ENCODE measurements at places on chromosomes 7 and 10.
A peak's percentile ranks its signal among the peaks of the same experiment; 100 is the strongest.

- DNase-seq, result peak; percentile 54
These were observed 8.1 kb downstream of the TOMM7 start for GRCh38 chr7:22814261-22815208.

GRCh38 chr10:70435241-70436085 is 6.0 kb downstream of the NODAL start:
- DNase-seq, result no peak

DNA sequence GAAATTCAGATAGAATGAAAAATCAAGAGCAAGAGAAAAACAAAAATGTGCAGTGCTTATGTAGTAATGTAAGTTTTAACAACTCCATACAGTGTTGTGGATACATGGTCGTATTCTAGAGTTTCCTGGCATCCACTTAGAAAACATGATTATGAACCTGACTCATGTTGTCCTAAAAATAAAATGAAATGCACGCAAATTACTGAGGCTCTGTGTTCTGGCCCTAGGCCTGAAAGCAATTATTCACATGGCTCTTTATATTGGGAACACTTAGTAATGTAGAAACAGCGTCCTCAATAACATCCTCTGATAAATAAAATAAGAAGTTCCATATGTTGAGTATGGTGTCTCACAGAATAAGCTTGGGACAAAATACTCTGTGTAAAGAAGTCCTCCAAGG is 200.2 kb upstream of the SEMA3E start:
- no peak for DNase-seq

- DNase-seq, result peak; percentile 94
These were observed at the start of gene AASS for GRCh38 chr7:122143751-122144711. Gene AASS (minus strand): TSS chr7:122144249. CDS start chr7:122133726, 10,523 bp downstream.

DNA sequence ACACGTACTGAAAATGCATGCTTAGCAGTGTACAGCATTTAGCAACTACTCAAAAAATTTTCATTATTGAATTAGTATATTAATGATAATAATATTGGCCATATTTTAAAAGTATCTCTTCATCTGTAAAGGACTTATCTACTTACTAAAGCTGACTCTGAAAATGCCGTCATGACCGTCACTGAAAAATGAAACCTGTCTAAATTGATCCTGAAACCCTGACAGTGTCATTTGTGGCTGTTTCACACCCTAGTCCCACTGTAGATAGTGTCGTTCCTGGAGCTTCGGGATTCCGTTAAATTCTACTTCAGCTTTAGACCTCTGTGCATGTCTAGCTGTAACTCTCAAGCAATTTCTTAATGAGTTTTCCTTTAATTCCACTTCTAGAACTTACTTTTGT is 35.8 kb upstream of the EZH2 start:
- no peak for DNase-seq

DNA sequence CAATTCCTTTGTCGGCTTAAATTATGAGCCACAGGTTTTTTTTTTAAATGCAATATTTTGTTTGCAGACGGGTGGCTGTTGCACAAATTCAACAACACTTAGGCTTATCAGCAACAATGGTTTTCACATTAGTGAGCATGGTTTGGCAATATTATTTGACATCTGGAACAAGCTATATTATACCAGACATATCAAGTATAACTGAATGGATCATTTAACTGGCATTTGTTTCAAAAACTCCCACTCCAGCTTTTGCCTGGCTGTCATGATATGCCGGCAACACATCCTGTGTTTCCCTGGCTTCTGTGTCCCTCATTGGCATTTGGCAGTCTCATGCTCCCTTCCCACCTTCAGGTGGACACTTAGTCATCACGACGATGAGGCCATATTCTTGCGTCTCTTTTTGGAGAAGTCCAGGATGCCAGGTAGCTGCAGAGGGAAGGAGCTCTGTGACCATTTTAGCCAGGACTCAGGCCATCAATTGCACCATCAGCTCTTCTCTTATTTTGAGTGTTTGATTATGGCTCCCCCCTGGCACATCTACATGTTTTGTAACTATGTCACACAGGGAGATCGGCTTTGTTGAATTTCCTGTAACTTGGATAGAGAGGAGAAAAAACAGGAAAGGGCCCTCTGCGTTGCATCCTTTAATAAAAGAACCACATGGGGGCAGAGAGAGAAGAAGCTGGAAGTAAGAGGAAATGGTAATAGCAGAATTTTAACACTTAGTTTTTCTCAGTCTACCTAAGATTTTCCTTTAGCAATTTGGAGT is 413.9 kb downstream of the LRMDA start:
- DNase-seq, result no peak

DNA sequence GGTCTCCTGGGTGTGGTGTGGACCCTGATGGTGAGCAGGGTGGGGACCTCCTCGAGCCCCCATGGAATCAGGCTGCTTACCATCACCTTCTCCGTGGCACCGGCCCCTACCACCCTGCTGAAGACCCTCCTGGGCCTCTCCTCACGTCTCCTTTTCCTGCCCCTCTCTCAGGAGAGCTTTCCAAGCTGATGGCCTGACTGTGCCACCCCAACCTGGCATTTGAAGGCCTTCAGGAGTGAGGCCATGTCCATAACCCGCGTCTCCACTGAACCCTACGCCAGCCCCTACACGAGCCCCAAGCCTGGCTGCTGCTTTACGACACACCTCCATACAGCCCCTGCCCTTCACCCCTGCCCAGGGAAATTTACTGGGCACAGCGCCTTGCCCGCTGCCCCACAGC is 55.4 kb downstream of the ZRANB1 start:
- DNase-seq, result no peak

DNA sequence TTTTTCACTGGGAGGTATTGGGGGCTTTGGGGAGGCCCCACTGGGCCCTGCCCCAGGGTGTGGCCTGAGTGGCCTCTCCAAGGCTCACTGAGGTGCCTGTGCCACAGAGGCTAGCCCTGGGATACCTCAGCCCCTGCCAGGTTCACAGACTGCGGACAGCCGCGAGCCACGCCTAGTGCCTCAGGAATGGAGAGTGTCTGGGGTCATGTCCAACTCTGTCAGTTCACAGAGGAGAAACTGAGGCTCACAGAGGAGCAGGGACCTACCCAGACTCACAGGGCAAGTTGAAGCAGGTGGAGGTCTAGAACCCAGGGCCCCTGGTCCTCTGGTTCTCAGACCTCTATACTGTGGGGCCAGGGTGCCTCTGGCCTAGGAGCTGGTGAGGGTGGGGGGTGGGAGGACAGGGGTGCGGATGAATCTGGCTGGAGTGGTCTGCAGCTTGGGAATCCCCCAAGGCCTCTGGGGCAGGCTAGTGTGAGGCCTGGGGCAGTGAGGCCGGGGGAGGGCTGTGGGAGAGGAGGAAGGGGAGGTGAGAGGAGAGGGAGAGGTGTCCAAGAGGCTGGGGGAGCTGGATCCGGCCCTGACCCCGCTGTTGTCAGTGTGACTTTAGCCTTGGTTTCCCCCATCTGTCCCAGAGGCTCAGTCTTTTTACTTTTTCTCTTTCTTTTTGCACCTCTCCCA is 20.0 kb downstream of the NEURL1 start:
- no peak for DNase-seq

DNA sequence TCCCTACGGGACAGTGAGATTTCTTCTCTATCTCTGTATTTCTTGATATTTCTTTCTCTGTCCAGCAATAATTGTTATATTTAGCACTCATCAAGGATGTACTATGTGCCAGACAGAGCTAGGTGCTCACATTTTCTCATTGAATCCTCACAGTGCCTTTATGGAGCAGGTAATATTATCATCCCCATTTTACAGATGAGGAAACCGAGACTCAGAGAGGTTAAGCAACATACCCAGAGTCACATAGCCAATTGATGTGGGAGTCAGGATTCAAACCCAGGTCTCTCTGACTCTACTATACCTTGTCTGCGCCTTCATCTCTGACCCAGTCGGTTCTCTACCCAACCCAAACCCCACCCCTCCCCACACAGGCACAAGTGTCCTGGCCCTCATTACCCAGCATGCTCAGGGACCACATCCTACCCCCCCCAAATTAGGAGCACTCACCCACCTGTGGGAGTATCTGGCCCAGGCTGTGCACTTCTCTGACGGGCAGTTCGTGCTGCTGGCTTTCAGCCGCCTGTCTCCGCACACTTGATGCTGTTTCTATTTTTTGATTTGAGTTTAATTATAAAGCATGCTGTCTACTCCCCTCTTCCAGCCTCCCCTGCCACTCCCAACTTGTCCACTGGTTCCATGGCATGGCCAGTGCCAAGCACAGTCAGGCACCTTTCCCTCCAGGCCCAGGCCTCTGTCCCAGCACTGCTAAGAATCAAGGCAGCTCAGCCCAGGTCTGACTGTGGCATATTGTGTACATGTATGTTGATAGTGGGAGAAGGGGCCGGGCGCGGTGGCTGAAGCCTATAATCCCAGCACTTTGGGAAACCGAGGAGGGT is 9.8 kb upstream of the SAMD8 start:
- DNase-seq, result no peak

DNA sequence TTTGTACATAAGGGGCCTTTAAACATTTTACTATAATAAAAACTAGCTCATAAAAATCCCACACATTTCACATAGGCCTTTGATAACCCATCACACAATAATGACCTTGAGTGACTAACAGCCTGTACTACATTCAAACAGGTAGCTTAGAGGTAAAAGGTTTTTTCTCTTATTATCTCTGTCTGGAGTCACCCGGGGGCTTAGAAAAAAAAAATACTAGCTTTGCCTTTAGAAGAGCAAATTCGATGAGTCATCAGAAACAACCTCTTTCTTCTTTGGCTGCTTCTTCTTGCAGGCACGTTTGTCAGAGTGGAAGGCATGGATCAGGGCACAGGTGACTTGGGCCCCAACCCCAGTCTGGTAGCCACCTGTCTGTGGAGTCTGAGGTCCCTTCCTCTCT is 43.4 kb upstream of the ADO start:
- DNase-seq, result no peak

DNA sequence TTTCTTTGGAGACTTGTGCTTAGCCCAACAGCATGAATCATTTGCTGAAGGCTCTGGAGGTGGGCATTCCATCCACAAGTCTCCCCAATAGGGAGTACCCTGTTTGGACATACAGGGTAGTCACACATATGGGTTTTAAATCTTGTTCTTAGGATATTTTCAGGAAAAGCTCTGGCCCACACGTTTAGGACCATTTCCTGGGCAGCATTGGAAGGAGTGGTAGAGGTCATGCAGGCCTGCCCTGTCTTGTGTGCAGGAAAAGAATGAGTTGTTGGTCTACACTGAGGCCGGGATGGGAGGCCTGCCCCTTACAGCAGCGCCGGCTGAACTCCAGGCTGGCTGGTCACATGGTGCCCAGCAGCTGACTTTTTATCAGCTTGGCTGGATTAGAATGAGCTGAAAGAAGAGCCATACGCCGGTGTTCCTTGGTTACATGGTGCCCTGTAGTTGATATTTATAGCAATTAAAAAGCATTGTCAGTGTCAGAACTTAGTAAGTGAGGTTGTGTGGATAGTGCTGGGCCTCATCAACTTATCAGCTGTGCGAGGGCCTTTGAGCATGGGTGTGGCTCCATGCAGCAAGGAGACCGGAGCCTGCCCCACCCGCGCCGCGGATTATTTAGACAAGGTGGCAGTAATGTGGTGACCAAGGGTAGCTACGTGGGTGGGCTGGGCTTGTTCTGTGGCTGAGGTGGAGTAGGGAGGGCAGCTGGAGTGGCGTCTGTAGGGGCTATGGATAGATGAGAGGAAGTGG is 28.6 kb downstream of the OGDH start:
- DNase-seq, result no peak

DNA sequence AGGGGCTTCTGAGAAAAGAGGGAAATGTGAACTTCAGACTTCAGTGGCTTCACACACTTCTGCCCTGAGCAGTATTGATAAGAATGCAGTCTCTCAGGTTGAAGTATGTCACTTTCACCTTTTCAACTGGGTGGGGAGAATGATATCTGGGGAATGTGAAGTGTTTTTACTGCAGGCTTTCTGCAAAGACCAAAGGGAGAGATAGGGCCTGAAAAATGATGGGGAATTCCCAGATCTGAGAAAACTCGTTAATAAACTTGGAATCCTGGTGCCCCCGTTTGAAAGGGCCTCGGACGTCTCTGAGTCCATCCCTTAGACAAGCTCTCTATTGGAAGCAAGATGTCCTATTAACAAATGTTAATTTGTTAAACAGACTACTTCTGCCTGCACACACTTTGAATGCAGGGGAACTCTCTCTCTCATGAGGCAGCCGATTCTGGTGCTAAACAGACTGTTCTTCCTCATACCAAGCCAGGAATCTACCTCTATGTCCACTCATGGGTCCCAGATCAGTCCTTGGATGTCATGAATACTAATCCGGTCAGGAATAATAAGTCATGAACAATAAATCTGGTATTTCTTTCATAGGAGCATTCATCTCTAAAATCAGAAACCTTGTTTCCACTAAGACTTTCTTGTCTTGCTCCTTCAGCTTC is 193.6 kb downstream of the JCAD start:
- DNase-seq, result peak; percentile 86
